ENCODE measurements at places on chromosomes 12 and 14.
A peak's percentile ranks its signal among the peaks of the same experiment; 100 is the strongest.

GRCh38 chr14:91387951-91388381 is 29.7 kb downstream of the CCDC88C start:
- DNase-seq = no peak

DNA sequence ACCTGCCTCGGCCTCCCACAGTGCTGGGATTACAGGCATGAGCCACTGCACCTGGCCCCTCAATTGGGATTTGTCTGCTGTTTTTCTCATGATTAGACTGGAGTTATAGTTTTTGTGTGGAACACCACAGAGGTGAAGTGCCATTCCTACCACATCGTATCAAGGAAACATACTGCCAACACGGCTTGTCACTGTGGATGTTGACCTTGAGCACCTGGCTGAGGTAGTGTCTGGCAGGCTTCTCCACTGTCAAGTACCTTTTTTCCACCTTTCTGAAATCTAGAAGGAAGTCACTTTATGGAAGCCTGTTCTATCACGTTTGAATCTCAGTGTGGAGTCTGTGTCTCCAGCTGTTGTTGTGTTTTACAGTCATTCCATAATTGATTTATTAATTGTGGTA is 21.4 kb upstream of the SEL1L start:
- DNase-seq = no peak

DNA sequence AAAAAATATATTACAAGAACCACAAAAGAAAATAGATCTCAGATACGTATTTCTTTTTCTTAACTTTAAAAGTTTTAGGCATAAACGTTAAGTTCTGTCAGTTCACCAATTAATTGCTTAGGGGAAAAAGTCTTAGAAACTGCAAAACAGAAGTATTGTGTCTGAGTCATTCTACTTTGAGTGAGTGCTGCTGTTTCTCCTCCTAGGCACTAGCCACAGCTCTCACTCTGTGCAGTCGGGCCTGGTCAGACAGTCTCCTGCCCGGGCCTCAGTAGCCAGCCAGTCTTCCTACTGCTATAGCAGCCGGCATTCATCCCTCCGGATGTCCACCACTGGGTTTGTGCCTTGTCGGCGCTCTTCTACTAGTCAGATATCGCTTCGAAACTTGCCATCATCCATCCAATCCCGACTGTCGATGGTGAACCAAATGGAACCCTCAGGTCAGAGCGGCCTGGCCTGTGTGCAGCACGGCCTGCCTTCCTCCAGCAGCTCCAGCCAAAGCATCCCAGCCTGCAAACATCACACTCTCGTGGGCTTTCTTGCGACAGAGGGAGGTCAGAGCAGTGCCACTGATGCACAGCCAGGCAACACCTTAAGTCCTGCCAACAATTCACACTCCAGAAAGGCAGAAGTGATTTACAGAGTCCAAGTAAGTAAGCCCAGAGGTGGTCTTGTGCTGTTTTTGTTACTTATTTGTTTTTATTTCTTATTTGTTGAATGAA is 201.3 kb downstream of the PCNX1 start:
- no peak for DNase-seq

DNA sequence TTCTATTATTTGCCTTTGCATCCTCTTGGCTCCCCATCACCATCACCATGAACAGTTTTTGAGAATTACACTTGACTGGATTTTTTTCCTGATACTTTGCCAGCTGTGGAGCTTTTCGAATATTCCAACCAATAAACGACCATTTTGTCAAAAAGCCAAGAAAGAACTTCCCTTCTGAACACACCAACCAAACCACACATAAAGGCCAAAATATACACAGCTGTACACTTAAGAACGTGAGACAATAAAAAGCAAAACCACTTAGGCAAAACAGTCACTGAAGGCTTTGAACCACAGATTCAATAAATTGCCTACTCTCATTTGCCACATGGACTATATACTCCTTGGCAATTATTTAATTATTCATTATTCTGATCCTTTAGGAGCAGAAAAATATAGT is 1.1 kb downstream of the C14orf93 start:
- no peak for DNase-seq

DNA sequence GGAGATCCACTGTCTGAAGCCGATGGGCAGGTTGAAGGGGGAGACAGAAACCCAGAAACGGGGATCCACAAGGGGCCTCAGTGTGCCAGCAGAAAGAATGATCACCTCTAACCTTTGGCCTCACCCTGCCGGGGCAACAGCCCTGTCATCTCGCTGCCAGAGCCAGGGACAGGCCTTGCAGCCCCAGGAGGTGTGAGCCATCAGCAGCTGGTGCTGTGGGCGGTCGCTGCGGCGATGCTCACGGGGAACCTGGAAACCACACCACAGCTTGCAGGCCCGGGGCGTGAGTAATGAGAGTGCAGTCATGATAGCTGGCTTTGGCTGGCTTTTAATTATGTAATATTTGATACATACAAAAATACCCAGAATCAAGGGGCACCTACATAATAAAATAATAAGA is 4.7 kb upstream of the TTC7B start:
- peak; percentile 65 for DNase-seq

- DNase-seq = no peak
Observed at GRCh38 chr12:45977620-45978019, 12.8 kb downstream of the SCAF11 start.

DNA sequence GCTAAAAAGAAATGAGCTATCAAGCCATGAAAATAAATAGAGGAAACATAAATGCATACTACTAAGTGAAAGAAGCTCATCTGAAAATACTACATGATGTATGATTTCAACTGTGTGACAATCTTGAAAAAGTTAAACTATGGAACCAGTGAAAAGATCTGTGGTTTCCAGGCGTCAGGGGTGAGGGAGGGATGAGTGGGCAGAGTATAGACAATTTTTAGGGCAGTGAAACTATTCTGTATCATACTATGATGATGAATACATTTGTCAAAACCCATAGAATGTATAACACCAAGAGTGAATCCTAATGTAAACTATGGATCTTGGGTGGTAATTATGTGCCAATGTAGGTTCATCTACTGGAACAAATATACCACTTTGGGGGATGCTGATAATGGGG is 21.3 kb downstream of the SPX start:
- DNase-seq = no peak

DNA sequence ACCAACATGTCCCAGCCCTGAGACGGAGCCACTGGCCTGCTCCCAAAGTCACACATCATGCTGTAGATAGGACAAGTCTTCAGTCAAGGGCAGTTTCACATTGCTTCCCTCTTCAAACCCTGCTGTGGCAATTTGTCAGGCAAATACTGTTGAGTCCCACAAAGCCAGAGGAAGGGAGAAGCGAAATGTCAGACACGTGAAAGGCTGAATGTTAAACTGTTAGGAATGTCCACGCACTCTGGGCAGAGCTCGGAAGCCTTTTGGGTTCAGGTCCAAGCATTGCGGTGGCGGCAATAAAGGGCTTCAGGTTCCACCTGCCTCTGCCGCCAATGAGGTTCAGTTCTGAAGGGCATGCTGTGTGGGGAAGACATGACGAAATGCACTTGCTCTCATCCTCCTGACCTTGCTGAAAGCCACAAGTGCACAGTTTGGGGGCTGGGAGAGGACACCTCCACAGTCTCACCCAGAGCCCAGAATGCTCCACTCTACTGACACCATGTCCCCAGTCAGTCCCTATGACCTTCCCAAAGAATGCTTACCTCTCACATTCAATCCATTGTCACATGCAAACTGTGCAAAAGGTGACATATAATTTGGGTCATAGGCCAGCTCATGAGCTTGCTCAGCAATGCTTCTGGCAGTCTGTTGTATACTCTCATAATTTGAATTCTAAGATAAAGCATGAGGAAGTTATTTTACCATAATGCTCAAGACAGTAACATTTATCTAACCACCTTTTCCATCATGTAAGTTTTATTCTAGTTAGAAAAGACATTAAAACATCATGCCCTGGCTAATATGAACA is 35.7 kb downstream of the RAD9B start:
- DNase-seq = no peak

DNA sequence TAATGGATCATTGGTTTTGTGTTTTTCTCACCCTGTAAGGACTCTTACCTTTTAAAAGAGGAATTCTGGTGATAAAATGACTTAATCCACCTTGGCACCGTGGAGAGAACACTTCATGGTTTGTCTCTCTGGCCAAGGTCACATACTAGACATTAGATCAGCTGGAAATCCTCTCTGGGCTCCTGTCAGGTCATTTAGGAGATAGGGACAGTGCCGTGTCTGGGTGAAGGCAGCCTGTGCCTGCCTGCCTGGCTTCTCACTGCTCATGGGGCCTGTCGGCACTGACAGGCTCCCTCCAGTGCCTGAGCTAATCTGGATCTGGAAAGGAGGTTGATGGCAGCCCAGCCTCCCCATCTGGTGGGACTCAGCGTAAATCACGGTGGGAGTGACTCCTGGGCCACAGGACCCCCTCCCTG is 5.7 kb downstream of the CRADD start:
- DNase-seq = no peak

- no peak for DNase-seq
Observed at GRCh38 chr12:60010486-60010885, 414.7 kb downstream of the SLC16A7 start.

- no peak for DNase-seq
Observed at GRCh38 chr14:20356422-20356821, 13.0 kb downstream of the PARP2 start.

GRCh38 chr12:85681333-85681732 is 154.9 kb downstream of the RASSF9 start:
- DNase-seq = no peak

DNA sequence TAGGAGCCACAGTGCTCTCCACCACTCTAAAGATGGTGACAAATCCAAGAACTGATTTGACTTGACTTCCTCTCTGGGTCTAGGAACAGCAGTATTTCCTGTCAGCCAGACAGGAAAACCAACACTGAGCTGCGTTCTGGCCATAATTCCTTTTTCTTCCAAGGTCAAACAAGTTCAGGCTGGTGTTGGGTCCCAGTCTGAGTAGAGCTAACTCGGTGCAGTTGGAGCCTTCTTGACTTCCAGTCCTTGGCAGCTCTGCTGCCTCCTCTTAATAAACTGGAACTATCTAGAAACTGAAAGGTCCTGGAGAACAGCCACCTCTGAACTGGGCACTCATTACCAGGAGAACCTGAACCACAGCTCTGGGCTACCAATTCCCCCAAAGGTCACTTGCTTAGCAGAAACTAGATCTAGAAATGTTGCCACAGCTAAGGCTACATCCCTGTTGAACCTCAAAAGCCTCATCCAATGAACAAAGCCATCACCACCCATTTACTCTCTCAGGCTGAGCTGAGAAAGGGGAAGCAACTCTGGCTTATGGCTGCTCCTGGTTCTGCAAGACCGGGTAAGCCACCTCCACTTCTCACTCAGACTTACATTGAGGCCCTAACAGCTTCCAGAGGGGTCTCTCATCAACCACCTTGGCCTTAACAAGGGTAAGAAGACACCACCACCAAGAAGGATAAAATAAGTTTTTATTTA is 27.7 kb downstream of the MAX start:
- no peak for DNase-seq

DNA sequence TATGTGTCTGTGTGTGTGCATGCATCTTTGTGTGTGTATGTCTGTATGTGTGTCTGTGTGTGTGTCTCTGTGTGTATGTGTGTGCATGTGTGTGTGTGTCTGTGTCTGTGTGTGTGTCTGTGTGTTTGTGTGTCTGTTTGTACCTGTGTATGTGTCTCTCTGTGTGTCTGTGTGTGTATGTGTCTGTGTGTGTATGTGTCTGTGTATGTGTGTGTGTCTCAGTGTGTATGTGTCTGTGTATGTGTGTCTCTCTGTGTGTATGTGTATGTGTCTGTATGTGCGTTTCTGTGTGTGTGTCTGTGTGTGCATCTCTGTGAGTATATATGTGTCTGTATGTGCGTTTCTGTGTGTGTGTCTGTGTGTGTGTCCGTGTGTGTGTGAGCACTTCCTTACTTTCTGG is 39.6 kb upstream of the SMOC1 start:
- DNase-seq = no peak
